G401 (cell line): ENCODE measurements at places on chromosomes 12 and 14.

DNA sequence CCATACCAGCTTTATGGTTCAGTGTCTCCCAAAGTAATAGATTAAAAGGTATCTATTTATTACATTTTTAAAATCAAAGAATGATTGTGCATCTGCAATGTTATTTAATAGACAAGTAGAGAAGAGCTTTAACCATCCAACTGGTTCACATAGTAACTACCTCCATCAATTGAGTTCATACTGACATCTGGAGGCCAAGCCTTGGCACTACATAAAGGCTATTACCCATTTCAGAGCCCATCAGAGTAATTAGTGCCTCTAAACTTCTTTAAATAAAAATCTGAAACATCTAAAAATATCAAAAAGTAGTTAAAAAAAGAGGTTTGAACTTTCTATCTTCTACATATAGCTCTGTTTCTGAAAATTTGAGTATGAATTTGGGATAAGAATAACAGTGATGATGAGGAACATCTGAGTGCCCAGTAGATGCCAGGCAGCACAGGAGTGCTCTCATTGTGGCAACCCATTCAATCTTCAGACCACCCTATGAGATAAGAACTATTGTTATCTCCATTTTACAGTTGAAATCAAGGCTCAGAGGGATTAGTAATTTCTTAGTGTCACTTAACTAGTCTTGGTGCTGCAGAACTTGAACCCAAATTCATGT lies 132.9 kb upstream of the DAAM1 start:
- DNase-seq = peak; percentile 74

GRCh38 chr12:19131025-19131444 lies 1.5 kb downstream of the PLEKHA5 start:
- DNase-seq = peak; percentile 65

- peak; percentile 75 for DNase-seq
These were observed at the start of gene DYRK2 for GRCh38 chr12:67648521-67649260. DYRK2 (plus strand) TSS chr12:67648745; CDS start chr12:67649134, 389 bp downstream.

GRCh38 chr14:104886690-104887622 lies 21.9 kb downstream of the CEP170B start:
- DNase-seq = no peak
